ENCODE measurements at places on chromosomes 7 and 10. TPM values are rescaled to one million over a fixed set of nuclear protein-coding genes. Genes with fewer than 3 reads are reported as not detected.

DNA sequence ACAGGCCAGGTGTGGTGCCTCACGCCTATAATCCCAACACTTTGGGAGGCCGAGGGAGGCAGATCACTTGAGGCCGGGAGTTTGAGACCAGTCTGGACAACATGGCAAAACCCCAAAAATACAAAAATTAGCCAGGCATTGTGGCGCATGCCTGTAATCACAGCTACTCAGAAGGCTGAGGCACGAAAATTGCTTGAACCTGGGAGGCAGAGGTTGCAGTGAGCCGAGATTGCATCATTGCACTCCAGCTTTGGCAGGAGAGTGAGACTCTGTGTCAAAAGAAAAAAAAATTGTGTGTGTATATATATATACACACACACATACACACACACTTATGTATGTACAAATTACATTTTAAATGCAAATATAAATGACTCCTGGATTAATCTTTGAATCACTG lies 76.8 kb upstream of the LRRN3 start:
- DNase-seq: no peak

- DNase-seq: no peak
These were observed 397.5 kb downstream of the KCNMA1 start for GRCh38 chr10:77240041-77240652.

GRCh38 chr10:107616463-107617410 lies 452.2 kb upstream of the SORCS1 start:
- DNase-seq: no peak

TMEM270 gene
- total RNA-seq: not detected

DNA sequence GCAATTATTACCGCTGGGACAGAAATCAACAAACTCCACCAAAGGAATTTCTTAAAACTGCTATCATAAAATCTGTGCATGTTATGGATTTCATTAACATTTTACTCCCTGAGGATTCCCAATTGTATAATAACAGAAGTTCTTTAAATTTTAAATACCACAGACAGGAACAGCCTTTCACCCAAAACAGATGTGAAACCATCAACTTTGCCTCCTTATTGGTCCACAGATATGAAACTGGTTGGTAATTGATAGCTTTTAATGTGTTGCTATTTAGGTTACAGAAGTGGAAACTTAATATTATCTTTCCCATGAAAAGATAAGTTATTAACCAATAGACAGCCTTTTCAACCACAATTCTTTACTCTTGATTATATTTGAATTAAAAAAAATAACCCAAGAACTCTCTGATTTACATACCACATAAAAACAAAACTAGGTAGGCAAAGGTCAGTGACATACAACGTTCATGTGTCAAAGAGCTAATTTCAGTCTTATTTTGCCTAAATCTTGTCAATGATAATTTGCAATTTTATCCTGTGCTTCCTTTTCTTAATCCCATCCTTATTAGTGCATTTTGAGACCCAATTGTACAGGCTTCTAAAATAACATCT lies 90.0 kb downstream of the NRP1 start:
- no peak for DNase-seq

- DNase-seq: no peak
These were observed 59.4 kb downstream of the AOC1 start for GRCh38 chr7:150911590-150912267.
